ENCODE measurements at places on chromosomes 12 and 14.

DNA sequence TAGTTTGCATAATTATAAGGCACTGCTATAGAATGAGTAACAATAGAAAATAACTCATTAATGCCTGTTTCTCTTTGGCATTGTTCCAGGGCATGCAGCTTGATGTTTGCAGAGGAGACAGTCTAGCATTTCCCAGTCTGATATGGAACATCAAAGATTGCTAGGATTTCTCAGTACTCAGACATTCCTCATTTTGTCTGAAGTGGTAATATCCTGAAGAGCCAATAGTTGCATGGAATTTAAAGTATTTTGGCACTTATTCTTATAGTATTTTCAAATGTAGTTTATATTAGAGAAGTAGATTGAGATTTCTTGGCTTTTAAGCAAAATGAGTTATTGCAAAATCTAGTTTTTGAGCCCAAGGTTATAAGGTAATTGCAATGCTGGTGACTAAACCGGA is 337.3 kb upstream of the E2F7 start:
- no peak for DNase-seq

GRCh38 chr12:29561664-29562071 is 64.2 kb upstream of the OVCH1 start:
- no peak for DNase-seq

DNA sequence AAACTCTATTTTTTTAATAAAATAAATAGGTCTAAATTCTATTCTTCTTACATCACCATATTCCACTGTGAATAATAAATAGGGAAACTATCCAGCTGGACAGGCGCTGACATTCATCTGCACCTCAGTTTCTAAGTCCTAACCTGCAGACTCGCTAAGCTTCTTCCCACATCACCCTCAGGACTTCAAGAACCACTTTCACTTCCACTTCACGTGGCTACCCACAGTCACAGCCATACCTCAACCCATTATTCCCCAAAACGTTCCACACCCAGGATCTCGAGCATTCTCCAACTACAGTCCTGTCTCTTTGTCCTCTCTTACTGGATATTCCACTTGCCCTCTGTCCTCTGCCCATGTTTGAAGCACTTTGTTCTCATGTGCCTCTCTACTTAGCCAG is 71.1 kb downstream of the C2CD5 start:
- DNase-seq, result no peak

DNA sequence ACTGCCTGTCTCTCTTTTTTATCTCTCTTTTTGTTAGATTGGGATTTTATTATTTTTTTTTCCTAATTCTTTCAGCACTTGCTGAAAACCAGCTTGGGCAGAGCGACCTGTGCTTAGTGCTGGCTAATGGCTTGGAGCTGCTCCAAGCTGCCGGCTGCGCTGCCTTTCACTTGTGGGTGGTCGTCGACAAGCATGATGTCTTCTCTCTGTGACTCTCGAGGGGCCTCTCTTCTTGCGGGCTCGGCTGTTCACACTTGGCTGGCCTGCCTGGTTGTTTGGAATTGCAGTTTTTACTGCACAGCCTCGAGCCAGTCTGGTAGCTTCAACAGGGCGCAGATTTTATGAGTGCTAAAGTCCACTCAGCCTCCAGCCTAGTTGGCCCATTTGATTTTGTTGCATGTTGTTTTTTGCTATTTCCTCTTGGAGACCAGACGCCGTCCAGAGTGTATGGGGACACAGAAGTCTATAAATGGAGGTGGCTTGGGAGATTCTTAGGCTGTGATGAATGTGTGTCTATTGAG is 18.6 kb downstream of the TPCN1 start:
- no peak for DNase-seq

GRCh38 chr12:39946361-39947280 is 159.3 kb downstream of the SLC2A13 start:
- no peak for DNase-seq

- peak; percentile 15 for DNase-seq
Observed at GRCh38 chr14:33475623-33476022, 475.3 kb downstream of the EGLN3 start.

GRCh38 chr12:130186651-130187268 is 24.5 kb downstream of the FZD10 start:
- DNase-seq, result no peak

DNA sequence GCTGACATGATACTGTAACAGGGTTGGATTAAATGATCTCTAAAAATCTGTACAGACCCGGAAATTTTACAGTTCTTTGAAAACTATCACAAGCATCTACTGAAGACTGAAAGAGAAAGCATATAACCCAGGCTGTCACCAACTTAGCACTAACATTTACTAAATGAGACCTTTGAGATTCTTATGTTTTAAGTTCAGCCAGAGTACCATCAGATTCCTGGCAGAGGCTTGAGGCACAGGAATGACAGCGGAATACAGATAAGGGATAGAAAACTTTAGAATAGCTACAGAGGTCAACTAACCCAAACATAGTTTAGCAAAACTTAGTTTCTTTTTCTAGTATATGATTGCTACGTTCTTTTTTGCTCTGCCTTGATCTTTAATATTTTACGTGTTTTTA is 91.6 kb upstream of the FERMT2 start:
- no peak for DNase-seq

- no peak for DNase-seq
Observed at GRCh38 chr12:98294051-98294805, 221.2 kb upstream of the TMPO start.

DNA sequence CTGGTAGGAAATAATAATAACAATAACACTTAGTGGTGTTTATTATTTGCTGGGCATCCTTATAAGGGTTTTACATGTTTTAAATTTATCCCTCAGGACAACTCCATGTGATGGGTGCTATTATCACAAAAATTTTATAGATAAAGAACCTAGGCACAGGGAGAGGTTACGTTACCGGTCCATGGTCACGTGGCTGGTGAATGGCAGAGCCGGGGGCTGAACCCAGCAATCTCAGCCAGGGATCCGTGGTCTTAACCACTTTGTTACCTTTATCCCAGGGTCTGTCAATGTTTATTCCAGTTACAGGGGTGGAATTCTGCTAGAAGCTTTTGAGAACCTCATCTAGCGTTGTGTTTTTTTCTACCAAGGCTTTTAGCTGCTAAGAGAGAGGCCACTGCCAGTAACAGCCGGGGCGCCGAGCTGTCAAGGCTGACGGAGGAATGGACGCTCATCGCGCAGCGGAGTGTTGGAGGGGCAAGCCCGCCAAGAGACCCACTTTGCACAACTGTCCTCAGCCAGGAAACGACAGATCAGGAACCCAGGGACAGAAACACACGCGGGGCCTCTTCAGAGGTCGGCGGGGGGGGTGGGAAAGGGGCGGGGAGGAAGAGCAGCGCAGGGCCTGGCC is 418 bp downstream of the AMN1 start:
- no peak for DNase-seq

DNA sequence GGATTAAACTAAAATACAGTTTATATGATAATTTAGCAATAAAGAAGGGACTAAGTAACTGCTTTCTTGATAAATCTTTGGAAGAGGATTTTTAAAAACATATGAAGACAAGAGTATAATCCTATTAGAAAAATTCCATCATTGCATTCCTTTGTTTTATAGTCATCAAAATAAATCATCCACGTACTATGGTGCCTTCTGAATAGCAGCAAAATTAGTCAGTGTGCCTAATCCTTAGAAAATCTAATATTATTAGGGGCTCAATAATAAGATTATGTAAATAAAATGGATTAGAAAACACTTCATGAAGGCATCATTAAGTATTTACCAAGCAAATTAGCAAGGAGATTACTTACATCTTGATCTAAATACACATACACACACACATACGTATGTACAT is 102.1 kb downstream of the KCNH5 start:
- no peak for DNase-seq

- no peak for DNase-seq
Observed at GRCh38 chr12:28611115-28611435, 420.8 kb downstream of the CCDC91 start.

DNA sequence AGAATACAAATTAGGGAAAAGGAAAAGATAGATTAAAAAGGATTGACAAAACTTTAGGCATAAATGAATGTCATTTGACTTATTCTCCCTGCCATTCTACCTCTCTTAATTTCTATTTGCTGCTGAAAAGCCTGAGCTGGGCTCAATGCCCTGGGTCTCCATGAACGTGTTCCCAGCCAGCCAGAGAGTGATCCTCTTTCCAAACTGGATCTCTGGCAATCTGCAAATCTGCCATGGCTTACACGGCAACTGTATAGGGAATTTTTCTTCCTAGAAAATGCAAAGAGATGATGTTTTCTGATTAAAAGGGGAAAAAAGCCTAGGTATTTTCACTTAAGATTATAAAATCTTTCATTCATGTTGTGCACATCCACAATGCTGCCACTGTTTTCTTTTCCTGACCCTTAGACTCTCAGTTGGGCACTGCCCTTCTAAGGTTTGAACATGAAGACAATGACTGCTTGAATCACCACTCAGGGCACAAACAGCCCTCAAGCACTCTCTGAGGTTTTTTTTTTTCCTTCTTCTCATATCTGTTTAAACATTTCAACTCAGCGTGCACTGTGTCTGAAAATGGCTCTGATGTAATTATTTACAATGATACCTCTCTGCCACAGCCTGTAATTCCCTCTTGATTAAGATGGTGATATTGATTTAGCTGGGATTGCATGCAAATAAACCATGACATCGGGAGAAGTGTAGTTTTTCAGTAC is 60.3 kb downstream of the DACT1 start:
- no peak for DNase-seq

GRCh38 chr12:32134101-32134888 is 27.6 kb downstream of the BICD1 start:
- peak; percentile 74 for DNase-seq

- DNase-seq, result no peak
Observed at GRCh38 chr12:116520225-116520760, 38.9 kb upstream of the MAP1LC3B2 start.

DNA sequence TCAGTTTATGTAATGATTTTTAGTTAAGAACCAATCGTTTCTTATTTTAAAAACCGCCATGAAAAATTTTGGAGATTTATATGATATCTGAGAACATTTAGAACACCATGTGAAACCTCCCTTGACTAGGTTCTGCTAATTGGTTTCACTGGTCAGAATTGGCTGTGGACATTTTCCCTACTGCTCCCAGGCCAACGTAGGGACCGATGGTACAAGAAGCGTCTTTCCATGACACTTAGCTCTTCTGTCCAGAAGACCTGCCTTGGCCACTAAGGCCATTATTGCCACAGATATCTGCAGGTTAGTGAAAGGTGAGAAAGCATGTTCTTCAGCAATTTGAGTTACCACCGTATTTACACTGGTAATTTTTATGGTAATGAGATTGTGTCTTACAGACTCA is 424.0 kb downstream of the TMEM117 start:
- no peak for DNase-seq

DNA sequence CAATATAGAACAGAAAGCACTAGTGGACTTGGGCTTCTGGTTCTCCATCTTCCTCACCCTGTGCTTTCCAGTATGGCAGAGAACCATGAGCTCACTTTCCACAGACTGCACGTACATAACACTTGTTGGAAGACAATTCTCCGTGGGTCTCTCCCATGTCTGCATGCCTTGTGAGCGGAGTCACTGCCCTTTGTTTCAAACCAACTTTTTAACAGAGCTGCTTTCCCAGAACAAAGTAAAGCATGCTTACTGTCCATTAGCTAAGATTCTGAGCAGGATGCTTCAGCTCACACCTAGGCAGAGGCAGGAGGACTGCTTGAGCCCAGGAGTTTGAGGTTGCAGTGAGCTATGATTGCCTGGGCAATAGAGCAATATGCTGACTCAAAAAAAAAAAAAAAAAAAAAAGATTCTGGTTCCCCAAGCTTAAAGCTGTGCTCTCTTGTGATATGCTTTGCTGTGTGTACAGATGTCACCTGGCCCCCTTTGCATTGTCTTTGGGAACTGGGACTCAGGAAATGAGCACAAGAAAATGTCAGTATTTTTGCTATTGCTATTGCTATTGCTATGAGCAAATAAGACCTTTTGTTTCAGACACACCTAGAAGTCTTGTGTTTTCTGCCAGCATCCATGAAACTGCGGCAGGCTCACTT is 54.6 kb upstream of the PTGR2 start:
- no peak for DNase-seq

GRCh38 chr14:91731018-91731417 is 868 bp downstream of the CATSPERB start:
- DNase-seq, result no peak

- no peak for DNase-seq
Observed at GRCh38 chr14:103699901-103700752, 15.1 kb downstream of the XRCC3 start.
